ENCODE measurements at places on chromosomes 3 and 15.

DNA sequence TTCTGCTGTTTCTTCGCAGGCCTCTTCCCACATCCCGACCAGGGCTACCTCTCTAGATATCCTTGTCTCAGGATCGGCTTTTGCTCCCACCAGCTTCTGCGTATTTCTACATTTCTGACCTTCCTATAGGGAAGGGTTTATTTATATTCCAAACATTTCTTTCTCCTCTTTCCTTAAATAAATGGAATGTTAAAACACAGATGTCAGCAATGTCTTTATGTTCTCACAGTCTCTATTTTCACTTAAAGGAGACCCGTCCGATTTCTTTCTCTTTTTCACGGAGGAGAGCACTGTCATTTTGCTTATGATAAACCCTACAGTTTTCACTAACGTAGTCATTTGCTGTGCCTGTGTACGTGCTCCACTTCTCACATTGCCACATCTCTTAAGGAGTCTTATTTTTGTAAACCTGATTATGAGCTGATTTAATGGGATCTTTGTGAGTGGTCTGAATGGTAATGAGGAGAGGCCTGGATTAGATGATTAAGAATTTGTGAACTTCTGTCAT is 630 bp downstream of the KIF15 start:
- no peak for DNase-seq

- DNase-seq = no peak
Measured at GRCh38 chr3:155641956-155642355, 102.9 kb downstream of the PLCH1 start.

DNA sequence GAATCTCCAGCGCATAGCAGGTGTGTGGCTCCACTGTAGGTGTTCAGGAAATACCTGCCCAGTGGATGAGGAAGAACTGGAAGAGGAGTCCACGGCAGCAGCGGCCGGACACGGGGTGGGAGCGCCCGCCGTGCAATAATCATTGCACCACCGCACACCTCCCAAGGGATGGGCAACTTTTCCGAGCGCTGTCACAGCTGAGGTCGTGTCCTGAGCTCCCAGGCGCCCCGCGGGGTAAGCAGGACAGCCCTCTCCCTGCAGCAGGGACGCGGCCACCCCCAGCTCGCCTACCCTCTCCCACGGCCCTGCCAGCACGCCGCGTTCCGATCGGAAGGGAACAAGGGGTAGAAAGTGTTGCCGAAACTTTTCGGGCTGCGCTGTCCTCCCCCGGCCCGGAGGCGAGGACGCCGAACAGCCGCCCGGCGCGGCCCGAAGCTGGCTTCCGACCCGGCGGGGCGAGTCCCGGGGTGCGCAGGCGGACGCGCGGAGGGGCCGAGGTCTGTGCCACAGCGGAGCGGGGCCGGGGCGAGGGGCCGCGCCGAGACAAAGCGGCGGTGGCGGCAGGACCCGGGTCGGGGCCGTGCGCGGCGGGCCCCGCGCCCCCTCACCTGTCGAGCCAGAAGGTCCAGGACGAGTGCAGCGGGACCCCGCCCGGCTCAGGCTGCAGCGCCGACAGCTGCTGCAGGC is 475 bp downstream of the EIF4E3 start:
- DNase-seq = no peak

GRCh38 chr3:152365766-152366593 is 97.3 kb downstream of the MBNL1 start:
- DNase-seq = no peak

- DNase-seq = no peak
Measured at GRCh38 chr3:170128259-170128976, 53.1 kb downstream of the PHC3 start.
